ENCODE measurements at places on chromosomes 3 and 15. TPM values are rescaled to one million over a fixed set of nuclear protein-coding genes. Genes with fewer than 3 reads are reported as not detected.

UNC45A gene
- total RNA-seq = 69.8 TPM

- H3K27ac ChIP-seq = no peak overlapping the region
- no peaks in the 10 kb centered on the region for H3K4me1 ChIP-seq
- H3K4me3 ChIP-seq = no peak overlapping the region
Observed at GRCh38 chr3:78642226-78643035, 1125.4 kb downstream of the ROBO1 start.

- no peak overlapping the region for H3K27ac ChIP-seq
- H3K36me3 ChIP-seq = no peaks in the 10 kb centered on the region
- no peaks in the 10 kb centered on the region for H3K4me1 ChIP-seq
Observed at GRCh38 chr15:29638781-29639180, 183.5 kb downstream of the TJP1 start.

GRCh38 chr3:121863801-121864200, 28.8 kb downstream of the EAF2 start:
- H3K36me3 ChIP-seq = peaks cover 32% of the 10 kb centered on the region
- H3K4me1 ChIP-seq = no peaks in the 10 kb centered on the region
- no peak overlapping the region for H3K27ac ChIP-seq
- H3K27me3 ChIP-seq = no peaks in the 10 kb centered on the region
- H3K4me3 ChIP-seq = no peak overlapping the region

- H3K27ac ChIP-seq = no peak overlapping the region
- no peak for DNase-seq
- no peak overlapping the region for H3K4me3 ChIP-seq
- H3K36me3 ChIP-seq = no peaks in the 10 kb centered on the region
- no peaks in the 10 kb centered on the region for H3K4me1 ChIP-seq
Observed at GRCh38 chr15:78257681-78258080, 6.7 kb upstream of the DNAJA4 start.

DNA sequence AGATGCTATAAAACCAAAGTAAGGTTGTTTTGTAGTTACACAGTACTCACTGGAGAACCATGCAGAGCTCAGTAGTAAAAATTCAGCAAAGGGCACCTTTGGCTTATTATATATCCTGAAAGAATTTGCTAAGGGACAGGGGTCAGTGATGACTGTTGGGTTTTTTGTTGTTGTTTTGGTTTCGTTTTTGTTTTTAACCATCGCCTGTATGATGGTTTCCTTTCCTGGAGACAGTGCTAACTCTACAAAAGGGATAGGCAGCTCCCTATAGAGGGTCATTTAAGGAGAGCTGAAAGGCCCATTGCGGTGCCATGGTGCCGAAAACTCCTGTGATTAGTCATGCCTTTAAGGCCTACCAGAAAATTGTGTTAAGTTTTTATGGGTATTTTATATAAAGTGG, 118.2 kb upstream of the GOLIM4 start:
- H3K4me3 ChIP-seq = peak overlapping the region; percentile 23
- H3K27ac ChIP-seq = peak overlapping the region; percentile 78
- H3K27me3 ChIP-seq = peaks cover 3% of the 10 kb centered on the region
- H3K36me3 ChIP-seq = no peaks in the 10 kb centered on the region
- peaks cover 13% of the 10 kb centered on the region for H3K4me1 ChIP-seq
